ENCODE measurements at places on chromosomes 4 and X. TPM values are rescaled to one million over a fixed set of nuclear protein-coding genes. Genes with fewer than 3 reads are reported as not detected.

- no peak for DNase-seq
Observed at GRCh38 chr4:20684852-20685763, 15.2 kb upstream of the PACRGL start.

DNA sequence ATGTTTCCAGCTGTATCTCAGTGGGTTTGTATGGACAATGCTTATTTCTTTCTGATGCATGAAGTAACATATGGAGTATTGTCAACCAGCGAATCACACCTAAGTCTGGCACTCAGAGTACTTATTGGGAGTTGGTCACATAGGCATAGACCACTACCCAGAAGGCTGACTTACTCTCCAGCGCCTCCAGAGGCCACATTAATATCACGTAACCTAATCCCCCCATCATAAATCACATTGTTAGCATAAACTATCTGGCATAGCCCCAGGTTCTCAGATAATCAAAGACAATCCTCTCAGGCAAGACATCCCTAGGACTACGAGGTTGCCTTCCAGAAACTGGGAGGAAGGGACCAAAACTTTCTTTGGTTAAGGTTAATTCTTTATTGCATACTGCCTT lies 560.5 kb upstream of the PABPC4L start:
- DNase-seq, result no peak

DNA sequence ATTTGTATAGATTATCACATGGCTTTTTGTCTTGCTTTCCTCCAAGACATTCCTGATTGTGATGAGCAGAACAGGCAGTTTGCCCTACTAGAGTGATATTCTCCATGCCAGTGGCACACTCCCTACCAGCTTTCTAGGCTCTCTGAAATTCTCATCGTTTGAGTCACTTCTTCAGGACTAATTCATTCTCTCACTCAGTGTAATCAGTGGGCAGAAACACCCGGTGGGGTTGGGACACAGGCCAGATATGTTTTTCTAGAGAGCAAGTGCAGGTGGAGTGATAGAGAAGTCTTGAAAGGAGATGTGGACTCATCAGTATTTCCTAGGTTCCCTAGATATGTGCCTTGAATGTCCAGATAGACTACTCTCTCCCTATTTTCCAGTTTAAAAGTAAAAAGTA lies 13.1 kb downstream of the RAB33A start:
- no peak for DNase-seq

DNA sequence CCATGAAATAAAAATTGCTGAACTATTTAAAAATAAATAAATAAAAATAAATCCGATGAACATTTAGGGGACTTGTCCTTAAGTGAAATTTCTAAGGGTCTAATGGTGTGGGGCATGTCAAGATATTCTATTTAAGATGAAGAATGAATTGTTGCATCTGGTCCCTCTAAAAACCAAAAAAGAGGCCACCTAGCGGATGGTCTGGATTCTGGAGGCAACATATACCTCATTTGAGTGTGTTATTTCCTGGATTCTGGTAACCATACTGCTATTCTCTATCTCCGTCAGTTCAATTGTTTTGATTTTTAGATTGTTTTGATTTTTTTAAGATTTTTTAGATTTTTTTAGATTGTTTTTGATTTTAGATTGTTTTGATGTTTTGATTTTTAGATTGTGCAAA lies 28.3 kb downstream of the AGTR2 start:
- no peak for DNase-seq

DNA sequence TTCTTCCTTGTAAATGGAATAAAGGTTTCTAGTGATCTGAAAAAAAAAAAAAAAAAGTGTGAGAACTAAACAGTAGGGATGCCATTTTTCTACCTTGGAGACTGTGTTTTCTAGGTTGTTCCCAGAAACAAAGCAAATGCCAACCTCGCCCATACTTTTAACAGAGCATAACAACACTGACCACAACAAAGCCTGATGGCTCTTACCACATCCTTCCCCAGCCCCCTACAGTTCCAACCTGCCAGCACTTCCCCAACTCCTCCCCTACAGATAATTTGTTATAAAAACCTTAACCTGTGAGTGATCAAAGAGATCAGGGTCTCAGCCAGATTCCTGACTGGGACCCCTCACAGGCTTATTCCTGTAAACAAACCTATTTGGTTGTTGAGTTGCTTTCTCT lies 940.0 kb downstream of the SH3BGRL start:
- DNase-seq, result no peak

- peak; percentile 93 for DNase-seq
Observed at GRCh38 chr4:7052923-7053715, 9.9 kb downstream of the TADA2B start.

DNA sequence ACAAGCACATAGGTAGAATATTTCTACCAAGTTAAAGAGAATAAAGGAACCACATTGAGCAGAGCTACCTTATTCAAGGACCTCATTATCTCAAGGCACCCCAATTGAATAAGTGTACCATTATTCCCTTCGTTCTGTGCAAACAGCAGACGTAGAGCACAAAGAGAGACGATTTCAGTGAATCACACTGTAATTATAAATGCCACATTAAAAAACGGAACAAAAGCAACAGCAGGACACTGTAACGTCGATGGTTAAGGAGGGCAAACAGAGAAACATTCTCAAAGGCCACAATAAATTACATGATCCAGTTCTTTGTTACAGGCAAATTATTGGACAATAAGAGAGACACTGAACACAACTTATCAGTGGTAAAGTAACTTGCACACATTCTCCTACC lies 644.1 kb upstream of the TENM3 start:
- no peak for DNase-seq

- DNase-seq, result no peak
Observed at GRCh38 chr4:22744478-22745062, 51.8 kb downstream of the GBA3 start.

GRCh38 chrX:1466971-1467561 lies 14.4 kb upstream of the ASMTL start:
- no peak for DNase-seq

DNA sequence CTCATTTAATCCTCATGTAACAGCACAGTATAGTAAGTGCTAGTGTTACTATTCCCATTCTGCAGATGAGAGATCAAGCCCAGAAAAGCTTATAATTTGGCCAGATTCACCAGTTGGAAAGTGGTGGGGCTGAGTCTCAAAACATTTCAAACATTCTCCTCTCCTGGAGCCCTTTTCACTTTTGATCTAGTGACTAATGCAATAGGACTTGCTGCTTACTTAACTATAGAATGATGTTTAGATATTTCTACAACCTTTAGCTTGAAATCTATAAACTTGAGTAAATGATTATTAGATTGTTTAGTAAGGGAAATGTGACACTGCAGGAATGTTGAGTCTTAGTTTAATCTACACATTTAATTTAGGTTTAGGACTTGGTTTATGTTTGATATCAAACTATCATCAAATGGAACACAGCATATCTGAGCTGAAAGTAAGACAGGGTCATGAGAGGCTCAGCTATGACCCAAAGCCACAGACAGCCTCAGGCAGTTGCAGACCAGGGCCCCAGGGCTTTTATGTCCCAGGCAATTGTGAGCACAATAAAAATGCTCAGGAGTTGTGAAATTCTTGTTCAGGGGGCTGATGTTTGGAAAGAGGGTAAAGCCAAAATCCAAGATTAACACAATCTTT lies 199.5 kb upstream of the HS3ST1 start:
- no peak for DNase-seq

GRCh38 chrX:66635360-66635759 lies 3.5 kb downstream of the EDA2R start:
- peak; percentile 11 for DNase-seq

DNA sequence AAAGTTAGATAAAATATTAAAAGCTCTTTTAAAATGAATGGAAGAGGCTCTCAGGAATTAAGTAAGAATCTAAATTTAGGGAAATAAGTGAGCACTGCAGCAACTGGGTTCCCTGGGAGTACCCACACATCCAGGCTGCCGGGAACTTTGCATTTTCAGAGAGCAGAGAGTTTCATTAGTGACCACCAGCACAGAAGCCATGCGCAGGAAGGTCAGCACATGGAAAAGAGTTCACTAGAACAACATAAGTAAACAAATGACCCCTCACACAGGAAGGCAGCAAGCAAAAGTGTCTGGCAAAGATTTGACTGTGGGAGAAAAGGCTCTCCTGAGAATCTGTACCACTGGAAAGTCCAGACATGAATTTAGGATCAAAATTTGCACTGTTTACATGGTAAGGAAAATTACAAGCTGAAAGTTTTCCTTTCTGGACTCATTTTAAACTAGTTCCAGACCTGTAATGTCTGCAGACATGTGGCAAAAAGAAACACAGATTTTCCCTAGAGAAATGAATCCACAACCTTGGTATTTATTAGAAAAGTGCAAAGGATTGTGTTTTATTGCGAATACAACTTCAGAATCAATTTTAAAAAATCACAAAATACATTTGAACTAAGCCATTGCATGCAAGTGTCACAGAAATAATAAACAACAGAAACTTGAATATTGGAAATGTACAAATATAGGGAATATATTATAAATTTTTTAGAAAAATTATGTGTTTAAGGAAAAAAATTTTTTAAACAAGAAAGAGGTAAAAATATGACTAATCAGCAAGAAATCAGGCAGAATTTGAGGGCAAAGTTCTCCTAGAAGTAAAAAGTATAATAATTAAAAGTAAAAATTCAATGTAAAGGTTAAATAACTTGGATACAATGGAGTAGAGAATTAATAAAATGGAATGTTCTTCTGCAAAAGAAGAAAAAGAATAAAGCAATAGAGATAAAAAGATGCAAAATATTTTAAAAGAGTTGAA lies 18.4 kb upstream of the MYOZ2 start:
- no peak for DNase-seq

- no peak for DNase-seq
Observed at GRCh38 chr4:117908306-117909207, 125.7 kb upstream of the NDST3 start.

GRCh38 chrX:6149060-6149872 lies 79.4 kb downstream of the NLGN4X start:
- DNase-seq, result no peak

- no peak for DNase-seq
Observed at GRCh38 chrX:135395064-135395463, 26.7 kb upstream of the SMIM10L2A start.

- DNase-seq, result no peak
Observed at GRCh38 chr4:76898949-76899645, 1.2 kb upstream of the SOWAHB start.

DNA sequence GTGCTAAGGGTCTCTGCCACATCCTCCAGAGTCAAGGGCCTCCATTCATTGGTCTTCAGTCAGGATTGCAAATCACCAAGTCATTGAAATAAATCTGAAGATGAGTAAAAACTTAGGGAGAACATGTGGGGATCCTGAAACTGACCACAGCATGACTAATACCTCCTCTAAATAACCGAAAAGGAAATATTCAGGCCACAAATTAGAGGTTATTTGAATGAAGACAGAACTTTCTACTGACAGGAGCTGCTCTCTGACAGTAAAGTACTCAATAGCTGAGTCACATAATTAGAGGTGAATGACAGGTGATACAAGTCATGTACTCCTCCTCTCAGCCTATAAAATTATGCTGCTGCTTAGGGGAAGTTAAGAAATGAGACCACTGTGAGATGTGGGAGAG lies 240.2 kb upstream of the F9 start:
- DNase-seq, result no peak

DNA sequence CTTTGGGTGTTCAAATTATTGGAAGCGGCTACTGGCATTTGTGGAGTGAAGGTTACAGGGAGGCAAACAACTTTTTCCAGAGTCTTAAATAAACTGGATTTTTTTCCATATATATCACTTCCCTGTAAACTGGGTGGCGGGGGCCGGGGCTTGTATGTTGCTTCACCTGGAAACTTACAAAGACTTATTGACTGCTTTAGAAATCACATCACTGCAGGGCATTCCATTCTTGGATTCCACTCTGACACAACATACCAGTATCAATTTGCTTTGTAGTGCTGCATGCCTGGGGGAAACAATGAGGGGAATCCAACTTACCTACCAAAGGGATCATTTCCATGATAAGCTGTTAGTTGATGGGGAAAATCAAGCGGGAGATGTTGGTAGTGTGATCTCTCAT lies 21.7 kb upstream of the FAM156A start:
- DNase-seq, result no peak

DNA sequence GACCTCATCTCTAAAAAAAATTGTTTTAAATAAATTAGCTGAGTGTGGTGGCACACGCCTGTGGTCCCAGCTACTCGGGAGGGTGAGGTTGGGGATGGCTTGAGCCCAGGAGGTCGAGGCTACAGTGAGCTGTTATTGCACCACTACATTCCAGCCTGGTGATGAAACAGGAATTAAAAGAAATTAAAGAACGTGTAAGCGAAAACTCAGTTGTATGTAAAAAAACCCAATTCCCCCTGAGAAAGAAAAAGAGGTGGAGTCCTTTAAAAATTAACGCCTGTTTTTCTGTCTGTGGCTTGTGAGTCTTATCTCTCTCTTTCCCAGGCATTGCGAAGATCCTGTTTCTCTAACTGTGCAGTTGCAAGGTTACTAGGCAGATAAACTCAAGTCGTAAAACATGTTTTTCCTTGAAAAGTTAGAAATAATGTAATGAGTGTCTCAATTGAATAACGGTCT lies 22.1 kb downstream of the EPGN start:
- DNase-seq, result no peak

ZFYVE28 gene
- total RNA-seq, result 19.1 TPM

ZIC3 gene
- total RNA-seq, result not detected

PF4V1 gene
- not detected for total RNA-seq

CORIN gene
- total RNA-seq, result 0.11 TPM

GAGE12J gene
- not detected for total RNA-seq

DMRTC1 gene
- total RNA-seq, result not detected

NEIL3 gene
- not detected for total RNA-seq

HSPA4L gene
- total RNA-seq, result 3.3 TPM

PFKFB1 gene
- 1.3 TPM for total RNA-seq
